Breast epithelium (tissue), 4 donors: ENCODE measurements at places on chromosomes 12 and 14. TPM values are rescaled to one million over a fixed set of nuclear protein-coding genes. Genes with fewer than 3 reads are reported as not detected.
A peak's percentile ranks its signal among the peaks of the same experiment; 100 is the strongest.

DNA sequence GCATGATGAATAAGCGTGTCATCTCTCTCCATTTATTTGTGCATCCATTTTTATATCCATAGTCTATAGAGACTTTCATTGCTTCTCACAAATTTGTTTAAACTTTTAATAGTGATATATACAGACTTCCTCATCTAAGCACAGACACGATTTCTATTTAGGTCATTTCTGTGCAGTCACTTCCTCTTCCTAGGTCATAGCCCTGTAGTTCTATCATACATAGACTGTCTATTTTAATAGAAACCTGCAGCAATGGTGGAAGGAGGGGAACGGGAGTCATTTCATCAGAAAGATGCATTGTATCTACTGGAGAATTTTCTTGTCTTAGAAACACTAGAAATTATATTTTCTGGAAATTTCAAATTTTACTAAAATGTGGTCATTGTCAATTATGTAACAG, 133.4 kb upstream of the FGD4 start:
- H3K27ac ChIP-seq: no peak overlapping the region
- no peak for DNase-seq
- H3K36me3 ChIP-seq: no peaks in the 10 kb centered on the region
- H3K27me3 ChIP-seq: no peaks in the 10 kb centered on the region

DNA sequence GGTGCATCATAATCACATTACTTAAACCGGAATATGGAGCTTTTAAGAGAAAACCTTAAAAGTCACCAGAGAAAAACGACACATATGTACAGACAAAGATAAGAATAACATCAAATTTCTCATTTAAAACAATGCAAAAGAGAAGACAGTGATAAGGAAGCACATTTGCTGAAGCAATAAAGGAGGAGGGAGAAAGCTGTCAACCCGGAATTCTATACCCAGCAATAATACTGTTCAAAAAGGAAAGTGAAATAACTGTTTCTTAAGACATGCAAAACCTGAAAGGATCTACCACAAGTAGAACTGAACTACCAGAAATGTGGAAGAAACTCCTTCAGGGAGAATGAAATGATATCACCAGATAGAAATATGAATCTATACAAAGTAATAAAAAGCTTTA, 15.4 kb downstream of the SLC6A13 start:
- H3K27me3 ChIP-seq: no peaks in the 10 kb centered on the region
- H3K36me3 ChIP-seq: no peaks in the 10 kb centered on the region
- no peaks in the 10 kb centered on the region for H3K4me1 ChIP-seq
- DNase-seq: no peak
- no peak overlapping the region for H3K4me3 ChIP-seq

- no peak for DNase-seq
- no peak overlapping the region for H3K27ac ChIP-seq
- H3K27me3 ChIP-seq: no peaks in the 10 kb centered on the region
- H3K4me1 ChIP-seq: no peaks in the 10 kb centered on the region
Observed at GRCh38 chr14:68718023-68718990, 74.6 kb downstream of the ZFP36L1 start.

DNA sequence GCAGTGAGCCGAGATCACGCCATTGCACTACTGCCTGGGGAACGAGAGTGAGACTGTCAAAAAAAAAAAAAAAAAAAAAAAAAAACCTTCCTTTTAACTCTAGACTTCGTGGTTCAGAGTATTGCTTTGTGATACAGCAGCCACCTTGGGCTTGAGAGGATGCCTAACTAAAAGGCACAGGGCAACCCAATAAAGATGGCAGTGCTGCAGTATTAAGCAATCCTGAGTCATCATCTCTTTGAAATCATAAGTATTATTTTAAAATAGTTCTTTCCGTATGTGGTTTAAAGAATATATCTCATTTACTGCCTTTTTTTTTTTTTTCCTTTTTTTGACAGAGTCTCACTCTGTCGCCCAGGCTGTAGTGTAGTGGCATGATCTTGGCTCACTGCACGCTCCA, 116.1 kb downstream of the PLEKHA5 start:
- no peak for DNase-seq
- no peak overlapping the region for H3K27ac ChIP-seq
- no peak overlapping the region for H3K4me3 ChIP-seq
- H3K4me1 ChIP-seq: no peaks in the 10 kb centered on the region
- no peaks in the 10 kb centered on the region for H3K36me3 ChIP-seq

GRCh38 chr14:24378981-24379906, 11.3 kb downstream of the NFATC4 start:
- no peaks in the 10 kb centered on the region for H3K27me3 ChIP-seq
- no peak overlapping the region for H3K27ac ChIP-seq
- no peak overlapping the region for H3K4me3 ChIP-seq
- no peak for DNase-seq

DNA sequence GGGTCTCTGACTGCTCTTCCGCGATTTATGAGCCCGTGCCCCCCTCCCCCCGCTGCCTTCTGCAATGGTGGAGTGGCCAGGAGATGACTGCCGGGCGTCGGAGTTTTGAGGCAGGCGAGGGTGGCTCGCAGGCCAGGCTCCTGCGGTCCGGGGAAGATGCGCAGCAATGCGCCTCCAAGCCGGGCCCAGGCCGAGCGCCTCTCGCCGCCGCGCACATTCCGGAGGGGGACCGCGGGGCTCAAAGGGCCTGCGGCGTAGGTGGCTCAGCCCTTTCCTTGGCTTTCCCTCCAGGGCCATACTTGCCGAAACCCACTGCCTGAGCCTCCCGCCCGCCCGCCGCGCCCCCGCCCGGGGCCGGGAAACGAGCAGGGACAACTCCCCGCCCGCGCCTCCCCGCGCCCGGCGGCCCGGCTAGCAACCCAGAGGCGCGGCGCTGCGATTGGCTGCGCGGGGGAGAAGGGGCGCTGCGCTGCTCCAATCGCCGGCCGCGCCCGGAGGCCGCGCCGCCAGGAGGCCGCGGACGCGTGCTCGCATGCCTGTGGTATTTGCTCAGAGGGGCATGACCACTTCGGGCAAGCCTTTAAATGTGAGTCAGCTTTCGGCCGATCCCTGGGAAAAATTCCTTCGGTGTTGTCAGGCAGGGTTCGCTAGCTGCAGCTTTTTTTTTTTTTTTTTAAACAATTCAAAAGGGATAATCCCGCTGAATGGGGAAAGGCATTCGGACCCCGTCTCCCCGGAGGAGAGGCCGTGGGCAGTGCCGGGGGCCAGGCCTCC, 157.9 kb upstream of the PARP11 start:
- H3K27me3 ChIP-seq: no peaks in the 10 kb centered on the region
- no peaks in the 10 kb centered on the region for H3K36me3 ChIP-seq
- H3K4me3 ChIP-seq: peak overlapping the region; percentile 53
- H3K4me1 ChIP-seq: no peaks in the 10 kb centered on the region
- peak; percentile 71 for DNase-seq
- peak overlapping the region; percentile 94 for H3K27ac ChIP-seq

GRCh38 chr14:26526137-26526536, 71.7 kb downstream of the NOVA1 start:
- H3K4me1 ChIP-seq: no peaks in the 10 kb centered on the region
- H3K27me3 ChIP-seq: no peaks in the 10 kb centered on the region
- no peak overlapping the region for H3K4me3 ChIP-seq
- DNase-seq: no peak
- no peak overlapping the region for H3K27ac ChIP-seq

DNA sequence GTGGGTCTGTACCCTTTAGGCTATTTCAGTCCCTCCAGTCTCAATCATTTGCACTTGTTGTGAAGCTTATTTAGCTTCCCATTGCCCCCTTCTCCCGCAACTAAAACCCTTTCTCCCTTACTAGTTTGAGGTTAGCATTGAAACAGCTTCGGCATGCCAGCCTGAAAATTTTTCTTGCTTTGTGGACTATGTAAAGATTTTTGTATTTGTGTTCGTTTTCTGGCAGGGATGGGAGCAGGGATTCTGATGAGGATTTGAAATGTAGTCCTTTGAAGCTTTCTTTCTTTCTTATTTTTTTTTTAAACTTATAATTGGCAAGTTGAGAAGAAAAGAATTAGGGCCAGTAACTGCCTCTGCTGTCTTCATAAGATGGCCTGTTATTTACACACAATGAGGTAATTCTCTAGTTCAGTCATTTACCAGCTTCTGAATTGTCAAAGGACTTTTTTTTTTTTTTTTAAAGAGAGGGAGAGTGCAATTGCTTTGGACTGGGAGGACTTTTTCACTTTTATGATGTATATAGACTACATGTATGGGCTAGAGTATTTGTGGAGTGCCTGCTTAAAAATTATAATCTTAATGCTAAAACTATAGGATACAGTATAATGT, 29.0 kb downstream of the PALS1 start:
- no peaks in the 10 kb centered on the region for H3K36me3 ChIP-seq
- no peaks in the 10 kb centered on the region for H3K27me3 ChIP-seq
- no peak for DNase-seq
- no peak overlapping the region for H3K27ac ChIP-seq
- no peak overlapping the region for H3K4me3 ChIP-seq
- peaks cover 16% of the 10 kb centered on the region for H3K4me1 ChIP-seq

DNA sequence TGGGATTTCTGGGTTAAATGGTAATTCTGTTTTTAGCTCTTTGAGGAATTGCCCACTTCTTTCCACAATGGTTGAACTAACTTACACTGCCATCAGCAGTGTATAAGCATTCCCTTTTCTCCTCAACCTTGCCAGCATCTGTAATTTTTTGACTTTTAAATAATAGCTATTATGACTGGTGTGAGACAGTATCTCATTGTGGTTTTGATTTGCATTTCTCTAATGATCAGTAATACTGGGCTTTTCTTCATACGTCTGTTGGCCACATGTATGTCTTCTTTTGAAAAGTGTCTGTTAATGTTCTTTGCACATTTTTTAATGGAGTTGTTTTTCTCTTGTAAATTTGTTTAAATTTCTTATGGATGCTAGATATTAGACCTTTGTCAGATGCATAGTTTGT, 323.7 kb downstream of the CCDC91 start:
- no peak for DNase-seq
- H3K4me3 ChIP-seq: no peak overlapping the region
- H3K4me1 ChIP-seq: no peaks in the 10 kb centered on the region
- no peaks in the 10 kb centered on the region for H3K27me3 ChIP-seq
- H3K27ac ChIP-seq: no peak overlapping the region
- H3K36me3 ChIP-seq: no peaks in the 10 kb centered on the region

DNA sequence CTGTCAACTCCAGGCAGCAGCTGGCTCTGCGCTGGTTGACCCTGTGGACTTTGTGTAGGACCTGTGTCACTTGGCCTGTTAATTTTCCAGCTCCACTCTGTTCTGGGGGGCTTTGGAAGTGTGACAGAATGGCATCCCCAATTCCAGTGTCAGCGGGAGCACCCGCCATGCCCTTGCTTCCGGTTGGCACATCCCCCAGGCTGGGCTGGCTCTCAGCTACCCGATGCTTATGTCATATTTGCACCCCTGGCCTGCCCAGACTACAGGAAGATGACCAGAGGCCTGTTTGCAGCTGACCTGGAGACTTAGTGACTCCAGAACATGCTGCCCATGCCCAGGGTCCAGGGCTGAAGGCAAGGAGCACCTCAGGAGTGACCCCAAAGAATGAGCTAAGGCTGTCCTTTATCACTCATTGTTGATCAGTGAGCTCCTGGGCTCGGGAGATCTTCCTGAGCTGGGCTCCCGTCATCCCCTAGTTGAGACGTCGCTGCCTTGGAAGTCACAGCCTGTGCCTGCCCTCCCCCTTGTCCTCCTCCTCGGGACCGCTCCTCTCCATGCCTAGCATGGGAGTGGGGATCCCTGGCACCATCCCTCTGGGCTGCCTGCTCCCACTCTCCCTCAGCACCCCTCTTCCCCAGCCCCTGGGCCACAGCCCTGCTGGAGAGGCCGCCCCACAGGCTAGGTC, 163.4 kb upstream of the RTL1 start:
- no peak overlapping the region for H3K27ac ChIP-seq
- DNase-seq: no peak
- H3K4me1 ChIP-seq: no peaks in the 10 kb centered on the region
- H3K4me3 ChIP-seq: no peak overlapping the region

GRCh38 chr14:35292770-35293561, 784 bp downstream of the PSMA6 start:
- no peak for DNase-seq
- no peaks in the 10 kb centered on the region for H3K36me3 ChIP-seq
- peak overlapping the region; percentile 80 for H3K4me3 ChIP-seq
- peak overlapping the region; percentile 90 for H3K27ac ChIP-seq
- no peaks in the 10 kb centered on the region for H3K4me1 ChIP-seq

DNA sequence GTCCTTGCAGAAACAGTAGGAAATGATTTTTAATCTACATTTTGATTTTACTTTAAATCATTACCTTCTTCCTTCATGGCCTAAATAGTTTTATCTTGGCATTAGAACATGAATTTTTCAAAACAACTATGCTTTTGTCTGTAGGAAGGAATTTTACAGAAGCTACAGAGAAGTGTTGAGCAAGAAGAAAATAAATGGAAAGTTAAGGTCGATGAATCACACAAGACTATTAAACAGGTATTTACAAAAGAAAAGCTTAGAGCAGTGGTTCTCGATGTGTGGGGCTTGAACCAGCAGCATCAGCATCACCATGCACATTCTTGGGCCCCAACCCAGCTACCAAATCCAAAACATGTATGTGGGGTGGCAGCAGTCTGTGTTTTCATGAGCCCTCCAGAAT, 91.6 kb downstream of the KTN1 start:
- DNase-seq: no peak
- no peak overlapping the region for H3K27ac ChIP-seq
- H3K4me3 ChIP-seq: no peak overlapping the region
- no peaks in the 10 kb centered on the region for H3K27me3 ChIP-seq
- no peaks in the 10 kb centered on the region for H3K4me1 ChIP-seq

DNA sequence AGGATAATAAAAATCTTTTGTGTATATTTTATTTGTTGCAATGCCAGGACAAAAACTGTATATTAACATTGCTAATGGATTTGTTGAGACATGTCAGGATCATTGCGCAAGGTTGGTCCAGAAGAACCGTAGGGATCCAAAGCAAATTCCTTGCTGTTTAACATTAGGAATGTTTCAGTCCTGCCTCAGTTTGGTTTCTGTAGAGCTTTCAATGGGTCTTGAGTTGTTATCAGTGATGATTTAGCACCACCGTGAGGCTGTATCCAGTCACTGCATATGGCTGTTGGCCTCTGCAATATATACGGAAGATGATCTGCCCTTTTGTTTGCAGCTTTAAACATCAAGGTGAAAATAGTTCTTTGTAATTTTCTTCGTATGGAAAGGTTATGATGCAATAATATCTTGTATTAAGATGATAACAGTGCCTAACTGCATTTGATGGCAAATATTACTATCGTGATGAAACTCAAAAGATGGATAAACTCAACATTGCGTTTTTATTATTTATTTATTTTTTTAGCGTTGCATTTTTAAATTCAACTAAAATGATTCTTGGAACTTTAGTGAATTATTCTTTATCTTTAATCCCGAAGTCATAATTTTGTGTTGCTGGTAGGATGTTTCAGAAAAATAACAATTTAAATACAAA, 231.2 kb downstream of the AKAP6 start:
- no peak overlapping the region for H3K4me3 ChIP-seq
- no peak overlapping the region for H3K27ac ChIP-seq
- no peaks in the 10 kb centered on the region for H3K27me3 ChIP-seq
- H3K36me3 ChIP-seq: no peaks in the 10 kb centered on the region

The TEX52 gene
- total RNA-seq: not detected

The SIX1 gene
- 5.0 TPM for total RNA-seq

The CCDC175 gene
- total RNA-seq: not detected

The KRT74 gene
- total RNA-seq: not detected

The KRT79 gene
- total RNA-seq: not detected

The IRAK3 gene
- total RNA-seq: 22.2 TPM

The SYNDIG1L gene
- total RNA-seq: 1.0 TPM
